NCI-H226 (cell line): ENCODE measurements at places on chromosomes 12 and 14.

- DNase-seq = no peak
Measured at GRCh38 chr14:66623838-66624237, 115.9 kb downstream of the GPHN start.

DNA sequence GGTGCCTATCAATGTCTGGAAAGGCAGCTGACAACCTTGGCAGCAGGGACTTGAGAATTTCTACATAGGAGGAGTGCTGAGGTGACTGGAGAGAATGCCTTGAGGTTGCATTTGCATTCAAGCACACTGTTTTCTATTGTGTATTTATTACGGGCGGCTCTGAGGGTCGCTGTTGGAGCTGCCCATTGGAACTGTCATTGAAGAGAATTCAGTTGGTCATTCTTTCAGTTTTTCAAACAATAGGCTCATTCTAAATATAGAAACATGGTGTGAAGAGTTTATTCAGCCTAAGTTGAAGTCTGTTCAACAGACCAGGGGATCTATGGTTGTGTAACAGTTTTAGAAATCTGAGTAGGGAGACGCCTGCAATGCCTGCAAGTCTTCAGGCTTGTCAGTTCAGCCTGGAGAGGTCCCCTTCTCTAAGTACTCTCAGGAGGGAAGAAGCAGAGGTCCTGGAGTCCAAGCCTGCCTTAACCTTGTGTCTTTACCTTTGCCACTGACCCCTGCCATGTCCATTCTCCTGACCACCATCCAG lies 9.8 kb upstream of the ABHD12B start:
- DNase-seq = no peak

DNA sequence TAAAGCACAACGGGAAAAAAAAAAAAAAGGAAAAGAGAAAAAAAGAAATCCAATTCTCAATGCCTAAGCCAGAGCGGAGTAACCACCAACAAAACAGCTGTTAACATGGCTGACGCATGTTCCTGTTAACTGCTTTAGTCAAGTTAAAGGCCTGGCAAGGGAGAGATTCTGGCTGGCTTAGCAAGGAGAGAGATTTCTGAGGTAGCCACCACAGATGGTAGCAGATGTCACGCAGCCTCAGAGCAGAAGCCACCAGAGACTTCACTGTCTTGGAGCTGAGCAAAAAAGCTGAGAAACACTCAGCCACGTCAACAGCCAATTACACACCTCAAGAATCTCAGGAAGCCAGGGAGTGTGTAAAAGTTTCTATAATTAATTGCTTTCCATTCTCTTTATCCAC lies 87.1 kb downstream of the TMCC3 start:
- DNase-seq = no peak

DNA sequence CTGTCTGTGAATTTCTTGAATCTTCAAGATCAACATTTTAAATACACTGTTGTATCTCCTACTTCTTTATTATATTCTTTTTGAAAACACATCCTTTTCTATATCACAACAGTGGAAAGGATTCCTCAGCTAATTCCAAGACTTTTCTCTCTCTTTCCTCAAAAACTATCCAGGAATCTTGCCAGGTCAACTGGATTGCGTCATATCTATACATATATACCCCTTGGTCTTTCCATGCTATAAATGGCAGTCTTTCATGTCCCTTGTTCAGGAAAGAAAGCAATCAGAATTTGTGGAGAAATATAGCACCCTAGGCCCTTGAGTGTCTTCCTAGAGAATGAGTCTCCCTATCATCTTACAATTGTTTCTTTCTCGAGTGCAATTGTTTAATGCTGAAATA lies 149.0 kb downstream of the KCNA5 start:
- DNase-seq = no peak

- peak; percentile 9 for DNase-seq
Measured at GRCh38 chr14:33347796-33348195, 409.1 kb downstream of the NPAS3 start.
